ENCODE measurements at places on chromosomes 16 and 17.

- peak; percentile 82 for DNase-seq
These were observed 379 bp upstream of the OTOP2 start for GRCh38 chr17:74923538-74924249.

DNA sequence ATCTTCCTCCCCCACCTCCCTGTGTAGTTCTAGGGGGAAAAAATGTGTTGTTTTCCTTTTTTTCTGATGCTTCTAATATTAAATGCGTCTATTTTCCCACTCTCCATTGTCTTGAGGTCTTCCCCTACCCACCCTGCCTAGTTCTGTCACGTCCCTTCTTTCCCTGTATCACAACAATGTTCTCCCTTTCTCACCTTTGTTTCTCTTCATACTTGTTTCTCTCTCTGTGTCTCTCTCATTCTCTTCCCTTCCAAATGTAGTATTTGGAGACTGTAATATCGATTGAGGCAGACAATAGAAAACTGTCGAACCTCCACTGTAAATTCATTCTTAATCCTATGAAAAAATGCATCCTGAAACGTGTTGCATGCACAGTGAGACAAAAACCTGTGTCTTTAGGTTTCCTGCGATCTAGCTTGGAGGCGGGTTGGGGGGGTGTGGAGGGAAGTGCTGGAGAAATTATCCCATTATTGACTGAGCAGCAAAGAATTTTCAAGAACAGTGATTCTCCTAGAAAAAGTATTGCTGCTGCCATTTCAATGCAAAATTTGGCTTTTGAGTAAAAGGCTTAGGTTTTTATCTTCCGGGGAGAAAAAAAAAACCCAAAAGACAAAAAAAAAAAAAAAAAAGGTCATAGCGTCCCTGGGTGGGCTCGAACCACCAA is 1.3 kb upstream of the PSMB3 start:
- DNase-seq = no peak

DNA sequence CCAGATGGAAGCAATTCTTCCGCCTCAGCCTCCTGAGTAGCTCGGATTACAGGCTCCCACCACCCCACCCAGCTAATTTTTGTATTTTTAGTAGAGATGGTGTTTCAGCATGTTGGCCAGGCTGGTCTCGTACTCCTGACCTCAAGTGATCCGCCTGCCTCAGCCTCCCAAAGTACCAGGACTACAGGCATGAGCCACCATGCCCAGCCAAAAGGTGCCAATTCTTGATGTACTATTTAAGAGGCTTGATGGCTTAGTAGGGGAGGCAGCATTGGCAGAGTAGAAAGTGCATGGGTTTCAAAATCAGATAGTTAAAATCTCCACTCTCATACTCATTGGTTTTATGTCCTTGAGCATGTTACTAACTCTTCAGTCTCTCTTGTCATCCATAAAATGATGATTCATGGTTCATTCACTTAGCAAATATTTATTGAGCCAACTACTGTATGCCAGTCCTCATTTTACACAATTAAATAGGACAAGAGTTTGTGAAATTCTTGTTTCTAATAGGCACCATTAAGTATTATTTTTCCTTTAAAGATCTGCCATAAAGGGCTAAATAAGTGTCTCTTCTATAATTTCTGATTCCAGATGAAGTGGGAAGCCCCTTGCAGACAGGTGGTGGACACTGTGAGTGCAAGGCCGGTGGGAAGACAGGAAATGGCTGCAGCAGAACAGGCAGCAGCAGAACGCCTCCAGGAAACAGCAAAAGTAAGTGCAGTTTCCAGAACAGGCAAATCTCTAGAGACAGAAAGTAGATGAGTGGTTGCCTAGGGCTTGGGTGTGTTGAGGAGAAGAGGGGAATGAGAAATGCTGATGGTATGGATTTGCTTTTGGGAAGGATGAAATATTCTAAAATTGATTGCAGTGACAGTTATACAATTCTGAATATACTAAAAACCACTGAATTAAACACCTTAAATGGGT is 8.2 kb upstream of the RPL27 start:
- no peak for DNase-seq

- no peak for DNase-seq
These were observed 4.7 kb downstream of the FLCN start for GRCh38 chr17:17232303-17232621.

DNA sequence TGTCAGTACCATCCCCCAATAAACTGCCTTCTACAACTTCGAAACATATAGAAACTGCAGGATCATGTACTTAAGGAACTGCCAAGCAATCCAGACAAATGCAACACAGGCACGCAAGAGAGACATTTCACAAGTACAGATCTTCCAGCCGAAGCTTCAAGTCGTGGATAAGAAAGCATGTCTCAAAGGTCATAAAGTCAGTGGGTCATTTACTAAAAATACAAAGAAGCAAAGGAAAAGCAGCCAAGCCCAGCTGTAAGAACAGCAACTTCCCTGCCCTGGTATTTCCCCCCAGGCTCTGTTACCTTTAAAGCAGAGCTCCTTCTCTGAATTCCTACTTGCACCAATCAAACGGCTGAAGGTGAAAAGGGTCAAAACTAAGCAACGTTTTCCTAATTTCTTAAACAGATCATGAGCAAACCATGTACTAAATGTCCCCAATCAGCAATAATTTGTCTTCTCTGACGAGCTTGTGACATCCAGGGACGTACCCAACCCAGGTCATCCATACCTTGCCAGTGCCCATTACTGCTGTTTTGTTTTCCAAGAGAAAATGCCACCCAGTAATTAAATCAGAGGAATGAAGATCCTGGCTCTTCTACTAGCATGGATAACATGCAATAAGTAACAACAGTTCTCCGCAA is 1.7 kb downstream of the AKTIP start:
- no peak for DNase-seq

GRCh38 chr17:10266296-10266876 is 68.0 kb upstream of the GAS7 start:
- no peak for DNase-seq

- peak; percentile 46 for DNase-seq
These were observed 1.1 kb downstream of the ABAT start for GRCh38 chr16:8675183-8676159.
